ENCODE measurements at places on chromosomes 16 and 17. TPM values are rescaled to one million over a fixed set of nuclear protein-coding genes. Genes with fewer than 3 reads are reported as not detected.

GRCh38 chr16:63323722-63324705 is 1287.8 kb upstream of the CDH8 start:
- H3K36me3 ChIP-seq, result no peaks in the 10 kb centered on the region
- no peaks in the 10 kb centered on the region for H3K27me3 ChIP-seq
- DNase-seq, result no peak
- H3K27ac ChIP-seq, result no peak overlapping the region
- no peaks in the 10 kb centered on the region for H3K4me1 ChIP-seq

DNA sequence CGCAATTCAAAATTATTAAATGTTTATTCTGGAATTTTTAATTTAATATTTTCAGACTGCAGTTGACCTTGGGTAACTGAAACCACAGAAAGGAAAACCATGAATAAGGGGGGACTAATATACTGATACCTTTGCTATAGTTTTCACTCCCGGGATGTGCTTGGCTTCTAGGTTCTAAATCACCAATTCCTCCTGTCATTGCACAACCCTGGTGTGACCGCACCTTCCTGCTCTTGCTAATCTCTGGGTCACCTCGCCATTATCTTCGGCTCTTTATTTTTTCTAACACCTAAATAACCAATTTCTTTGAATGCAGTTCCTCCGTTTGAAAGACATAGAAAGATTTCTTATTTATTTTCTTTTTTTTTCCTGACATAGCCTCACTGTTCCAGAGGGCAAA is 634.5 kb upstream of the GOT2 start:
- no peaks in the 10 kb centered on the region for H3K27me3 ChIP-seq
- no peak overlapping the region for H3K27ac ChIP-seq
- H3K4me1 ChIP-seq, result no peaks in the 10 kb centered on the region
- H3K4me3 ChIP-seq, result no peak overlapping the region

DNA sequence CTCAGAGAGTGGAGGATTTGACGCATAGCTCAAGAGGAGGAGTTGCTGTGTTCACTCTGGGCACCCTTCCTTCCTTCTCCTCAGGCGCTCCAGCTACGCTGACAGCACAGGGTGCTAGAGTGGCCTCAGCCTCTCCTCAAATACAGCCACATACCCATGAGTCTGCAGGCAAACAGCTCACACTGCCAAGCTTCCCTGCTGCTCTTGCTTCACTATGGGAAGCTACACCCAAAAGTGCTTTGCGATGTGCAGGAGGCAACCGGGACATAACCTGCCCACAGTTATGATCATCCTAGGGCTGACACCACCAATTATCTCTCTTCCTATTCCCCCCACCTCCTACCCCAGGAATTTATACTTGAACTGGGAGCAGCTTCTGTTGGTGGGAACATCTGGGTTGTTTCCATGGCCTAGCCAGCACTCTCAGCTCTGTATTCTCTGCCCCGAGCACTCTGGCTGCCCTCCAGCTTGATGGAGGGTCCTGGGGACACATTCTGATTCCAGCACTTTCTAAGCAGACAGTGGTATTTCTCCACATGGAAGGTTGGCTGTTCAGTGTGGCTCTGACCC is 40.3 kb upstream of the SREBF1 start:
- H3K36me3 ChIP-seq, result no peaks in the 10 kb centered on the region
- peaks cover 29% of the 10 kb centered on the region for H3K4me1 ChIP-seq
- no peak overlapping the region for H3K4me3 ChIP-seq

- H3K4me3 ChIP-seq, result no peak overlapping the region
- H3K4me1 ChIP-seq, result no peaks in the 10 kb centered on the region
- no peak for DNase-seq
- no peaks in the 10 kb centered on the region for H3K27me3 ChIP-seq
- H3K27ac ChIP-seq, result no peak overlapping the region
- no peaks in the 10 kb centered on the region for H3K36me3 ChIP-seq
These were observed 66.4 kb upstream of the SMIM36 start for GRCh38 chr17:55577687-55578086.

- H3K27me3 ChIP-seq, result no peaks in the 10 kb centered on the region
- H3K4me3 ChIP-seq, result no peak overlapping the region
- H3K27ac ChIP-seq, result no peak overlapping the region
- DNase-seq, result no peak
- H3K36me3 ChIP-seq, result no peaks in the 10 kb centered on the region
These were observed 1.7 kb downstream of the RNF151 start for GRCh38 chr16:1968146-1968953.

DNA sequence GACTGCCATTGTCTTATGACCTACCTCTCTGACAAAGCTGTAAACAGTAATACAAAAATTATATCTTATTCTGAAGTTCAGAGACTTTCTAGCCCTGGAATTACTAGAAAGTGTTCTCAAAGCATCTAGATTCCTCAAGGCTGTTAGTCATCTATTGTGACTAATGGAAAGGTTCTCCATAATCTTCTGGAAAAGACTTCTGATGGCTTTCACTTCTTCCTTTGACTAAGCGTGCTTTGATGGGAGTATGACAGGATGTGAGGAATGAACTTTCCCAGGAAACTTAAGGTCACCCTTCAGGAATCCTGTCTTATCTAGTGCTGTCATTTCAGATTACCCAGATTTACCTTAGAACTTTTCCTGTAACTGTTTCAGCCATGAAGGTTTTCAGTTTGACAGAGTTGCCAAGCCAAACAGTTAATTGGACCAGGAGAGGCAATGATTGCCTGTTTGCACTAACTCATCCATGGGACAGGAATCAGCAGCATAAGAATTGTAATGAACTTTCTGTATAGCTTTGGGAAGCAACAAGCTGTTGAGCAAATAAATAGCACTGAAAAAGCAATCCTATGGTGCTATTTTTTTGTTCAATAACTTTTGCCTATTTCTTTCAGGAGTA is 43.5 kb downstream of the AP2B1 start:
- no peak overlapping the region for H3K4me3 ChIP-seq
- no peak for DNase-seq
- no peaks in the 10 kb centered on the region for H3K27me3 ChIP-seq

GRCh38 chr16:11669380-11670146 is 1.3 kb downstream of the SNN start:
- peak overlapping the region; percentile 88 for H3K4me3 ChIP-seq
- no peaks in the 10 kb centered on the region for H3K36me3 ChIP-seq
- no peak for DNase-seq

The TPPP3 gene
- total RNA-seq, result 10.0 TPM

DNA sequence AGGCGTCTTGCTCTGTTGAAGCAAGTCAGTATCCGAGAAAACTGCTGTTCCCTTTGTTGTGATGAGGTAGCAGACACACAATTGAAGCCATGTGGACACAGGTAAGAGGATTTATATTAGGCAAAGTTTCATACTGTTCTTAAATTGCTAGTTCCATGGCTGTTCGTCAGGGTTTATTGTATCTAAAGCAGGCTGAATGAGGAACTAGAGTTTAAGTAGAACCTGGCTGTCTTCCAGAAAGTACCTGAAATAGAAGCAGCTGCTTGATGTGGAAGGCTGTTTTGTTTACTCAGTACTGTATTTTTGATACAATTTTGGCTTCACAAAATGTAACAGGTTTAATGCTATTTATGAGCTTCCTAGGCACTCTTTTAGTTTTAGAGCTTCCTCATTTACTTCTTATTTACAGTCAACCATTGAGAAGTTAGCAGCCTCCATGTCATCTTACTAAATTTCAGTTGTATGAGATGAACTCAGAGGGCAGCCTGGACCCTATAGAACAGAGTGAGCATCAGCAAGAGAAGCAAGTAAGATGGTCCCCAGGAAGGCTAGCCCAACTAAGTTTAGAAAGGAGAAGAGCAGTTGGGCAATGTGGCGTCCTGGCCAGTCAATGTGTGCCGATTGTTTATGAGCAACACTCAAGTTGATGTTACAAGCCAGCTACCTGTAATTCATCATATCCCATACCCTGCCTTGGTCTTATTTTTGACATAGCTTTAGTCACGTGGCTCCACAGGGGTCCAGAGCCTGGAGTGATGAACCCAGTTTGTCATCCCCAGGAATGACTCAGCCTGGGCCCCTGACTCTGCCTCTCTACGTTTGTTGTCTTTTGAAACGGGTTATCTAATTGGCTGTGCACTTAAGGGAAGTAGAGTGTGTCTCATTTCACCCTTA is 9.7 kb upstream of the ARL2BP start:
- no peaks in the 10 kb centered on the region for H3K36me3 ChIP-seq
- no peaks in the 10 kb centered on the region for H3K27me3 ChIP-seq
- no peak overlapping the region for H3K4me3 ChIP-seq
- peaks cover 4% of the 10 kb centered on the region for H3K4me1 ChIP-seq

DNA sequence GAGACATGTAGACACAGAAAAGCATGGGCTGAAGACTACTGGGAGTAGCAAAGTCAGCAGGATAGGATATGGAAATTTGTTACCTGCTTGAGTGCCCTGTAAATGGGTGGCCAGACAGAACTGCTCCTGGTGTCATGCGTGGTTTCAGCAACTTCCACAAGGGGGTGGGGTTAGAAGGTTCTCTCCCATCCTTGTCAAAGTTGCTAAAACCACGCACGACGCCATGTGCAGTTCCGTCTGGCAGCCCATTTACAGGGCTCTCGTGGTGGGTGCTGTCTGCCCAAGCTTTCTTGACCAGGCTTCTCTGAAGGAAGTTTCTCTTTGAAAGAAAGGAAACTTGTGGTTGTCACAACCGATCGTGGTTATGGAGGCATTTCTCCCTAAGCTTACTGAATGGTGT is 6.9 kb upstream of the DBNDD1 start:
- no peak for DNase-seq
- no peaks in the 10 kb centered on the region for H3K36me3 ChIP-seq
- no peaks in the 10 kb centered on the region for H3K27me3 ChIP-seq
- H3K27ac ChIP-seq, result no peak overlapping the region

DNA sequence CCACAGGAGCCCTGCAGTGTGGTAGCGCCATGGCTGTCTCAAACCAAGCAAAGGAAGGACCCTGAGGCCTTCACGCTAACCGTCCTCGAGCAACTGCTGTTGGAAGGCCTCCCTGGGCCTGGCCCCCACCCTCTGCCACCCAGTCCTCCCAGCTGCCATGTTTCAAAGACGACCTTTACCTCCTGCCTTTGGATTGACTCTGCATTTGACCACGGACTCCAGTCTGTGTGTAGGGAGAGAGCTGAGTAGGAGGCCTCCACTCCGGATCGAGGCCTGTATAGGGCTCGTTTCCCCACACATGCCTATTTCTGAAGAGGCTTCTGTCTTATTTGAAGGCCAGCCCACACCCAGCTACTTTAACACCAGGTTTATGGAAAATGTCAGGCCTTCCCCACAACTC is 24.3 kb downstream of the PLCD3 start:
- peaks cover 24% of the 10 kb centered on the region for H3K36me3 ChIP-seq
- no peaks in the 10 kb centered on the region for H3K4me1 ChIP-seq
- H3K27me3 ChIP-seq, result no peaks in the 10 kb centered on the region
- H3K4me3 ChIP-seq, result no peak overlapping the region
- no peak for DNase-seq
- no peak overlapping the region for H3K27ac ChIP-seq

DNA sequence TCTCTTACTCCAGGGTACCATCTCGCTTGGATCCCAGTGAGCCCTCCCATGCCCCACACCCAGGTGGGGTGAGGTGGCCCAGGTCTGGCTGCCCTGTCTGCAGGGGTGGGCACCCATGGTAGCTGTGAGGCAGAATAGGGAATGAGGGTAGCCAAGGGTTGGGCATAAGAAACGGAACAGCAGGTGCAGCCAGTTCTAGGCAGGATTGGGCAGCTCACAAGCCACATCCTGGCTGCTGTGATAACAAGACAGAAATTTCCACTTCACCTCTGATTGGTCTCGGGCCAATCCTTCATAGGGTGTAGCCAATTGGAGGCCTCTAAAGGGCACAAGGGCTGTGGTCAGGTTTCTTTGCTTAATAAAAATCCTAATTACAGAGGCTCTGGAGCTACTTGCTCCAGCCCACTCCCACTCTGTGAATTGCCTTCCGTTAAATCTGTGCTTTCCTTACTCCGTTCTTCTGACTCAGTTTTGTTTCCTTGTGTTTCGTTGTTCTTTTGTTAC is 1.5 kb upstream of the ARHGDIG start:
- DNase-seq, result no peak
- no peak overlapping the region for H3K4me3 ChIP-seq
- peaks cover 9% of the 10 kb centered on the region for H3K4me1 ChIP-seq
- no peak overlapping the region for H3K27ac ChIP-seq
- peaks cover 6% of the 10 kb centered on the region for H3K27me3 ChIP-seq
- no peaks in the 10 kb centered on the region for H3K36me3 ChIP-seq

DNA sequence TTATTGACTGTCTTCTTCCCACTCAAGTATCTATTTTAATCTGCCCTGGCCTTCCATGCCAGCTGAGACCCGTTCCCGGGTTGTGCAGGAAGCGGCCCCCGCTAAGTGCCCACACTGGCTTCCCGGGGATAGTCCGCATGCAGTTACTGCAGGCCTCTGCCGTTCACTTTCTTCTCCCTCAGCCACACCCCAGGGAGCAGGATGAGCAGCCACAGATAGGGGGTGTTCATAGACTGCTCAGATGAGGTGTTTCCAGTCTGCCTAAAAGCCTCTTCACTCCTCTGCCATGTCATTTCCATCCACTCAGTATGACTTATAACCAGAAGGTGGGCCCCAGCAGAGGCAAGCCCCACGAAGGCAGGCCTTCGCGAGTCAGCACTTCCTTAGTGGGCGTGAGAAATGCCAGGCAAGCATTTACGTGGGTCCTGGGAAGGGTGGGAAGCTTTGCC is 7.7 kb downstream of the MED9 start:
- no peaks in the 10 kb centered on the region for H3K36me3 ChIP-seq
- no peaks in the 10 kb centered on the region for H3K4me1 ChIP-seq
- no peak overlapping the region for H3K27ac ChIP-seq
- no peak for DNase-seq
- H3K4me3 ChIP-seq, result no peak overlapping the region
- H3K27me3 ChIP-seq, result no peaks in the 10 kb centered on the region

DNA sequence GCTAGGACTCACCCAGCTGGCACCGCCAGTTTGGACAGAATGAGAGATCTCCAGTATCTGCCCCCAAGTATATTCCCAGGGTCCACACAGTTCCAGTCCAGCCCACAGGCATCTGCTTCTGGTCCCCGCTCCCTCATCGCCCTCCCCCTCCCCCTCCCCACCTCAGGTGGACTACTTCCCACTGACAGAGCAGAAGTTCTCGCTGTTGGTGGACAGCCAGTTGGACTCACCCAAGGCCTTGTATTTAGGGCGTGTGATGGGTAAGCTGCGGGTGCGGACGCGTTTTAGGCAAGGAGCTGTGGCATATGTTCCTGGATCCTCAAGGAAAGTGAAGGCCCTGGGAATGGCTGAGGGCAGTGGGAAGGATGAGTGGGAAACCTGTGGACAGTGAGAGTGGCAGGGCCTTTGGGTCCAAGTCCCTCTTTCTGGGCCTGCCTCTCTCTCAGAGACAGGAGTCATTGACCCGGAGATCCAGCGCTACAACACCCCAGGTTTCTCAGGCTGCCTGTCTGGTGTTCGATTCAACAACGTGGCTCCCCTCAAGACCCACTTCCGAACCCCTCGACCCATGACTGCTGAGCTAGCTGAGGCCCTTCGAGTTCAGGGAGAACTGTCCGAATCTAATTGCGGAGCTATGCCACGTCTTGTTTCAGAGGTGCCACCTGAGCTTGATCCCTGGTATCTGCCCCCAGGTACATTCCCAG is 14.9 kb downstream of the CNTNAP1 start:
- no peak overlapping the region for H3K4me3 ChIP-seq
- no peaks in the 10 kb centered on the region for H3K4me1 ChIP-seq
- no peak overlapping the region for H3K27ac ChIP-seq
- H3K27me3 ChIP-seq, result no peaks in the 10 kb centered on the region
- H3K36me3 ChIP-seq, result peaks cover 2% of the 10 kb centered on the region

GRCh38 chr16:64627288-64627687 is 494.6 kb downstream of the CDH11 start:
- H3K27me3 ChIP-seq, result no peaks in the 10 kb centered on the region
- H3K4me3 ChIP-seq, result no peak overlapping the region
- H3K4me1 ChIP-seq, result no peaks in the 10 kb centered on the region
- no peak overlapping the region for H3K27ac ChIP-seq
- H3K36me3 ChIP-seq, result no peaks in the 10 kb centered on the region

The RNF112 gene
- 2.3 TPM for total RNA-seq

GRCh38 chr17:49992191-49992932 is 2.7 kb downstream of the DLX3 start:
- H3K4me1 ChIP-seq, result peaks cover 19% of the 10 kb centered on the region
- H3K27ac ChIP-seq, result no peak overlapping the region
- H3K4me3 ChIP-seq, result no peak overlapping the region
- no peak for DNase-seq
- no peaks in the 10 kb centered on the region for H3K27me3 ChIP-seq
